AG04449 (cell line): ENCODE measurements at places on chromosomes 13 and 19.

GRCh38 chr13:112978561-112979405 is 9.8 kb downstream of the MCF2L start:
- no peak for DNase-seq

- DNase-seq = no peak
These were observed 374.5 kb downstream of the KCNRG start for GRCh38 chr13:50389726-50390125.

DNA sequence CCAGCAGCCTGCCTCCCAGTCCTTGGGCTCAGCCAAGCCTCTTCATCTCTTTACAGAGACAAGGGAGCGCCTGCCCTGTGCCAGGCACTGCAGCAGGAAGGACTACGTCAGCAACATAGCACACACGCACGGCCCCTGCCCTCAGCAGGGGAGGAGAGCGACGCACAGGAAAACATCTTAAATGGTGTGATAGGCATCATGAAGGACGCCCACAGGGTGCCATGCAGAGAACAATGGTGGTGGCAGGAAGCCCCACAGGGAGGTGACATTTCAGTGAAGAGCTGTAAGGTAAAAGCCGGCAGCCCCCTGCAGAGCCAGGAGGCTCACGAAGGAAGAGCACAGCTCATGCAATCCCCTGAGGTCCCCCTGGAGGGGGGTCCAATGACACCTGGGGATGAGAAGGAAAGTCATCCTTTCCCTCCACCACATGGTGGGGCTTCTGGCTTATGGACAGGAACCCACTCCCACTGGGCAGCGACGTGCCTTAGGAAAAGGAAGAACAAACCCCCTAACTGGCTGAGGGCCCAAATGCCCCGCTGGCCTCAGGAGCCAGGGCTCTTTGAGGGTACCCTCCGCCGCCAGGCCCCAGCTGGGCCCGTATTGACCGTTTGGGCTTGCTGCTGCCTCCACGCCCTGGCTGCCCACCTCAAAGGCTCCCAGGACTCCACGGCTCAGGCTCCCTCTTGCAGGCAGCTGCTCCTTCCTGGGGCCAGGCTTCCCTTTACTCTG is 37.3 kb upstream of the C13orf42 start:
- no peak for DNase-seq

DNA sequence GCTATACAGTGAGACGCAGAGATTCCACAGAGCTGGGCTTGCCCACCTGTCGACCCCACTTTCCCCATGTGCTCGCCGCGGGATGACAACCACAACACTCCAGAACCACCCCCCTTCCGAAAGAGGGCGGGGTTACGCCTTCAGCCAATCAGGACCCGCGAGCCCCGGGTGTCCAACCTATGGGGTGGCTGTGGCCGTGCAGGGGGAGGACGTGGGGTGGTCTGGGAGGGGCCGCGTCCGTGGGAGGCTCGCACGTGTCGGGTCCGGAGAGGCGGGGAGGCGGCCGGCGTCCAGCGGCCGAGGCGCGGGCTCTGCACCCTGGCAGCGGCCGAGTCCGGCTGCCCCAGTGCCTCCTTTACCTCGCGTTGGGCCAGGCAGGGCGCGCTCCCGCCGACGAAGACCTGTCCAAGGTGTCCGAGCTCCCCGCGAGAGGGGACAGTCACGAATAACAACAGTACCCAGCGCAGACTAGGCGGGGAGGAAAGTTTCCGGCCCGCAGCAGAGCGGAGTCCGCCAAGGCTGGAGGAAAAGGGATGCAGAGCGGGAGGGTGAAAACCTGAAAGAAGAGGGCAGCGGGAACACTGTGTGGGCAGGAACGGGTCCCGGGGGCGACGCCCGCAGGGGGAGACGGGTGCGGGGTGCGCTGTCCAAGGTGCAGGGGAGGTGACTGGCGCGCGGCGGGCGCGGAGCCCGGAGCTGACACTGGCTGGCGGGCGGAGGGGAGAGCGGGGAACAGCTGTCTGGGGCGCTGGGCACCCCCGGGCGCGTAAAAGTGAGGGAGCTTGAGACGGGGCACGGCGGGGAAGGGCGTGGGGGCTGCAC is 911 bp downstream of the ENOX1 start:
- DNase-seq = no peak

GRCh38 chr13:44074611-44075010 is 194.9 kb downstream of the LACC1 start:
- no peak for DNase-seq

DNA sequence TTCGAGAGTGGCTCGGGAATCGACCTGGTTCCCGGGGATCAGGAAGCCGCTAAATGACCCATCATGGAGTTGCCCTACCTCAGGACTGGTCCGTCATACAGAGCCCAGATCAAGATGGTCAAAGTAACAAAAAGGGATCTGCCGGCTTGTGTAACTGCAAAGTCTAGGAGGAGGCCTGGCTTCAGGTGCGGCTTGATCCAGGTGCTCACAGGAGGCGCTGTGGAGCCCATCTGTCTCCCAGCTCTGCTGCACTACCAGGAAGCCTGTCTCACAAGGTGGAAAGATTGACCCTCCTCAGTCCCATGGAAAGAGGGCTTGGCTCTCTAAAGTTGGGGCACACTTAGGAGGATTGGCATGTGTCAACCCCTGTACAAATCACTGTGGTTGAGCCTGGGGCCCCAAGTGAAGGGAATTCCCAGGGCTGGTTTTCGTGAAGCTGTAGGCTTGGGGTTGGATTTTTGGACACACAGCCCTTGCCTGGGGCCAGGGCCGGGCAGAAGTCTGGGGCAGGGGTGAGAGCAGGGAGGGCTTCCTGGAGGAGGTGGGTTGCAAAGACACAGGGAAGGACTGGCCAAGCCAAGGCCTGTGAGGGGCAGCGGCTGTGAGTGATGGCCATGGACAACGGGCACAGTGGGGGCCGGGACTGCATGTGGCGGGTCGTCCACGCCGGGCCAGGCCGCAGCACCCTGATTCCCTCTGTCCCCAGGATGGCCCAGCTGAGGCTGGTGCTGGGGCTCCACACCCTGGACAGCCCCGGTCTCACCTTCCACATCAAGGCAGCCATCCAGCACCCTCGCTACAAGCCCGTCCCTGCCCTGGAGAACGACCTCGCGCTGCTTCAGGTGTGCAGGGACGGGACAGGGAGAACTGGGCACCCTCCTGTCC is 4.2 kb downstream of the GZMM start:
- no peak for DNase-seq

- DNase-seq = no peak
These were observed 92.7 kb upstream of the SLC7A1 start for GRCh38 chr13:29688193-29688592.

DNA sequence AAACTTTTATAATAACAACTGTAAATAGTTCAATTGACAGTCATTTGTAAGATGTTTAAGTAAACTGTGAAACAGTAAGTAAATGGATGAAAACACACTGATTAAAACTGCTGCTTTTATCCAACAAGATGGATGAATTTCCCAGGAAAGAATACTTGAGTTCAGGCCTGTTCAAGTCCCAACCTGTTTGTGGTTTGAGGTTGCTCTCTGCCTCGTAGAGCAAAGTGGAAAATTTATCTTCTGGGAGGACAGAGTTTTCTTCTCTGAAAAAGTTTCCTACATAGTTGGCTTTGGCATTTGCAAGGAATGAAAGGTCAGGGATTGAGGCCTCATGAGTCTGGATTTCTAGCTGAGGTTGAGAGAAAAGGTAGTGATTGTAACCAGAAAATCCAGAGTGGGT is 15.2 kb upstream of the ZNF543 start:
- no peak for DNase-seq

DNA sequence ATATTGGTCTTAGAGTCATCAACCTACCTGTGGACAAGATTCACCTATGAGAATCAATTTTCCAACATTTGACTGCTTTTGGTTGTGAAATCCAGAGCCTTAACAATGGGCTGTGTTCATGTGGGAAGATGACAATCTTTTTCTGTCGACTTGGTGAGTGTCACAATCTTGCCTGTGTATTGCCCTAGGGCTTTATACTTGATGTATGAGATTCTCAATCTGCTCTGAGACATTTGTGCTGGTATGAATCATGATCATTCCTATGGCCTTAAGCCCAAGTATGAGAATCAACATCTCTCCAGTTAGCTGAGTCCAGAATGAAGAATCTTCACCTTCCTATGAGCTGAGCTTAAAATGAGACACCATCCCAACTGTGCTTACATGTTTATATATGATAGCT is 68.7 kb downstream of the ZNF726 start:
- no peak for DNase-seq

DNA sequence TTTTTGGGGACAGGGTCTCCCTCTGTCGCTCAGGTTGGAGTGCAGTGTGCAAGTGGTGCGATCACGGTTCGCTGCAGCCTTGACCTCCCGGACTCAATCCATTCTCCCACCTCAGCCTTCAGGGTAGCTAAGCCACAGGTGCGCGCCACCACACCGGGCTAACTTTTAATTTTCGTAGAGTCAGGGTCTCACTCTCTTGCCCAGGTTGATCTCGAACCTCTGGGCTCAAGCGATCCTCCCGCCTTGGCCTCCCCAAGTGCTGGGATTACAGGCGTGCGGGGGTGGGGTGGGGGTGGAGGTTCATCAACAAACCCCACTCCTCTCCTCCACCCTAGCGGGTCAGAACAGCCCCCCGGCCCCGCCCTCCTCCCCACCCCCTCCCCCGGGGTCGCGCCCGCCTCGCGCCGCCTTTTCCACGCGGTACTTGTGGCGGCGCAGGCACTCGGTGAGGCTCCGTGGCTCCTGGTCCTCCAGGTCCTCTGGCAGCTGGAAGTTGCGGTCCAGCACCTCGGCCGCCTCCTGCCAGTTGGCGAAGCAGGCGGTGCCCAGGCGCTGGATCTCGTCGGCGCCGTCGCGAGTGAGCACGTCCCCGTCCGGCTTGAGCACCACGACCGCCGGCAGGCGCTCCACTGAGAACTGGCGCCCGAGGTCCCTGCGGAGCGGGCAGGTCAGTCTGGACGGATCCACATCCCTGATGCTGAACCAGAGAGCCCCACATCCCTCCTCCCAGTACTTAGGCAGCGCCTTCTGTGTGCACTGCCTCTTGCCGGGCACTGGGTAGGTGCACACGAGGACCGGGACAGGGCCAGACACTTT is 5.2 kb downstream of the NXNL1 start:
- DNase-seq = no peak

GRCh38 chr19:38213911-38214625 is 10.0 kb downstream of the DPF1 start:
- DNase-seq = no peak

DNA sequence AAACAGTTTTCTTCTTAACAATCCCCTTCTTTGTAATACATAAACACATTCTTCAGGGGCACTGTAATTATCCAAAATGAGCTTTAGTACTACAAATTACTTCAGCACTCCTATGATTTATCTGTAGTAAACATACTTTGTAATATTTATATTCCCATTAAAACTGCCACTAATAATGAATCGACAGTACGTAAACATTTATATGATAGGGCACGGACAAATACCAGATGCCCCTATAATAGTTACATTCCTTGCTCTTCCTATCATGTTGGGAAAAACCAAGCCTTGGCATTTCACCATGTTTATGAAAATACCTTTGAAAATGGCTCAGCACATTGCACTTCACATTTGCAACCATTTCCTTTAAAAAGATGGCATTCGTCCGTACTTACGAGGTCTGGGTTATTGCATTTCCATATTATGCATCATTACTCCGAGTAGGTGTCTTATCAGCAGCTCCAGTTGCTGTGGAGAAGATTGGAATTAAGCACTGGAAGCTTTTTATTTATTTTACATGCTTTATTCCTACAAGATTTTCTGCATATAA is 1043.4 kb downstream of the DIAPH3 start:
- no peak for DNase-seq

- no peak for DNase-seq
These were observed 934 bp downstream of the N4BP2L2 start for GRCh38 chr13:32537580-32538142.

GRCh38 chr13:107493266-107493665 is 722.1 kb downstream of the LIG4 start:
- DNase-seq = no peak

DNA sequence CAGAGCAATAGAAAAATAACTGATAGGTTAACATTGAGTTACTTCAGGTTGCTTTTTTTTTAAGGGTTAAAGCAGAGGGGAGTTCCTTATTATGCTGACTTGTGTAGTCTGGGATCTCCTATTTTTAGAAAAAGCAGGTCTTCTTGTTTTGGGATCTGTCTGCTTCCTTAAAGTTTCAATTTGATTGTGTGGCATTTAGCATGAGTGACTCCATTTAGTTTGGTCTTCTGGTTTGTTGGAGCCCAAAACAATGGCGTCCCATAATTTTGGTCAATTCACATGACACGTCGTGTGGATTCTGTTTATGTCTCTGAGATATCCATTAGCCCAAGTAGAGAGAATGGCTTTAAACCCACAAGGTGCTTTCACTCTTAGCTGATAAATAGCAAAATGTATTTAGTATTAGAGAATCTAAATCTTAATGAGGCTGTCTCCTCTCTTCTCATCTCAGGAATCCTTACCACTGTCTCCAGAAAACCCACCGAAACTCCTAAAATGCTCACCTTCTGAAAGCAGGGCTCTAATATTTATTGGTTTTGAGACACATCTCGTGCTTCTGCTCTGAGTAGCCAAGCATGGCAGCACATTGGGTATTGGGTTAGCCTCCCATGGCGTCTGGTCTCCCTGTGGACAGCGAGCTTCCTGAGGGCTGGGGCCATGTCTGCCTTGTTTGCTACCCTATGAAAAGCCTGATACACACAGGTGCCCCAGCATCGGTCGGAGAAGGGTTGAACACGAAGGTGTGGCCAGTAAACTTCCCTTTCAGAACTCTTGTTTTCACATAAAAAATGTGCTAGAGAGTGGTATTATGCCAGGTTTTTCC is 67.2 kb upstream of the GPR183 start:
- DNase-seq = no peak

- no peak for DNase-seq
These were observed 7.9 kb upstream of the RNASEH2B start for GRCh38 chr13:50901701-50902100.

GRCh38 chr19:44747739-44748425 is 626 bp upstream of the BCL3 start:
- DNase-seq = no peak

DNA sequence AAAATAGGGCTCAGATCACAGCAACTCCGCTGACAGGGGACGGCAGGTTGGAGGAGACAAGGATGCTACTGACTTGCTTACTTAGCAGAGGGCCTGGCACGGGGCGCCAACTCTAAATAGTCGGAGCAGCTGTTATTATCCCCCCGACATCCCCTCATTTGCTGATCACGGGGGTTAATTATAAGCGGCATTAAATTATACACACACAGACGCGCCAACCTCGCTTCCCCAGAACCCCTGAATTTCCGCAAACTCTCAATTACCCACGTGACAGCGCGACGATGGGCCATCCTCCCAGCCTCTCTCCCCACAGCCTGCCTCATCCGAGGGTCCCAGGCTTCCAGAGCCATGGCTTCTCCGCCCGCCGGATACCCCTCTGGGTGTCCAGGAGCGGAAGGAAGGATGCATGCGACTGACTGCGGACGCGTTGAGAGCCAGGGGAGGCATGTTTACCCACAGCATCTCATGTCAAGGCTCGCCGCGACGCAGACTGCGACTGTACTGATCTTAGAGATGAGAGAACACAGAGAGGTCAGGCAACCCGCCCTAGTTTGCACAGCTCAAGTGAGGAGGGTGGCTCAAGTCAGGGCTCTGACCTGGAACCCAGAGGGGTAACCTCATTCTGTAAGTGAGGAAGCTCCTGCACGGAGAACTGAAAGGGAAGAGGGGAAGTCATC is 5.7 kb downstream of the PTPRS start:
- DNase-seq = no peak

GRCh38 chr13:98798849-98799645 is 46.6 kb upstream of the SLC15A1 start:
- DNase-seq = peak; percentile 47
